ENCODE measurements at places on chromosomes 3 and 15. TPM values are rescaled to one million over a fixed set of nuclear protein-coding genes. Genes with fewer than 3 reads are reported as not detected.

Gene GPR160
- total RNA-seq = 7.2 TPM

Gene MME
- not detected for total RNA-seq

Gene DUOX1
- 0.18 TPM for total RNA-seq

Gene RAB5A
- total RNA-seq = 56.3 TPM

Gene TMEM207
- not detected for total RNA-seq

Gene PP2D1
- total RNA-seq = not detected

GRCh38 chr3:124298301-124298700, 306.4 kb upstream of the ROPN1 start:
- DNase-seq = no peak

DNA sequence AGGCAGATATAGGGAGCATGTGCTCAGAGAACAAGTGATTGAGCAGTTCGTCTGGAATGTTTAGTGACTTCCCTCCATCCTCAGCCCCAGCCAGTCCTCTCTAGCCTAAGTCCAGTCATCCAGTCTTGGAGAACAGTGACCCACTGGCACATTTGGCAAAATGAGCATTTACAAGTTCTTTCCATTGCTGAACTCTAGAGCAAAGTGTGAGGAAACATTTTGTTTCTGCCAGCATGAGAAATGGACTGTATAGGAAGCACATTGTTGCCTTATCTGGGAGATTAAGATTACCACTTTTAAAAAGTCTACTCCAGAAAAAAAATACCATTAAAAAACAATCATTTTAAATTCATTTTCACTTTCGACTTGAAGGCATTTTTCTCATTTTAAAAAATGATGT, 353.6 kb downstream of the SHQ1 start:
- no peak for DNase-seq

GRCh38 chr15:54803134-54803808, 393.5 kb downstream of the RSL24D1 start:
- no peak for DNase-seq

- DNase-seq = no peak
Measured at GRCh38 chr3:134682196-134682880, 31.5 kb upstream of the KY start.

DNA sequence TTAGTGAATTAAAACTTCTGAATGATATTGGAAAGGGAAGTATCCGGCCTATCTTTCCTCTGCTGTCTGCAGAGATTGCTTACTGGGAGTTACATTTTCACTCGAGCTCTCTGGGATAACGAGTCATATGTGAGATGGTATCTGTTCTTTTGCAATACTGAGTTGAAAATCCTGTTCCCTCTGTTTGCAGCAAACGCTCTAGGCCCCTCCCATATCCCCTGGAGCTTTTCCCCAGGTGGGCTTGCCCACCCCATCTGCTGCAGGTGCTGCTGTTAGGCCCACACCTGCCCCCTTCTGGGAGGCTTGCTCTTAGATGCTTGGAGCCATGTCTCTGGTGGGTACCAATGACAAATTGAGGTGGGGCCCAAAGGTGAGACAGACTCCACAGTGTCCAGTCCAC, 42.7 kb upstream of the MTMR10 start:
- no peak for DNase-seq

GRCh38 chr3:195914648-195915473, 6.5 kb upstream of the TNK2 start:
- peak; percentile 97 for DNase-seq
